Brain pericyte (primary cell): ENCODE measurements at places on chromosomes 12 and 14.

- DNase-seq = no peak
Observed at GRCh38 chr12:64051057-64051456, 171.0 kb downstream of the KICS2 start.

DNA sequence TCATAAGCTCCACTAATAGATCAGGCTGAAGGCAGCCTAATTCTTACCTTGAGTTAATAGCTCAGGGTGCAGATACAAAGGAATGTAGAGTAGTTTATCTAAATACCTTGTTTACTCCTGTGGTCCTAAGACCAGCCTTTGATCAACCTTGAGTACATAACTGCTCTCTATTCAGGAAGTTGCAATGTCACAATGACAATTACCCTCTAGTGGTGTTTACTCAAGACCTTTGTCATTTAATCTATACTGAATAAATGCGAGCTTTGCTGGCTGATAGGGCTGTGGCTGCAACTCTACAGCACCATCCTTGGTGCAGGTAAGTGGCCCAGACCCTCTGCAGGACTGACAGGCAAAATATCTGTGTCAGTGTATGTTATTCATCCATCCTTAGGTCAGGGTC is 282.7 kb downstream of the ATXN7L3B start:
- no peak for DNase-seq

DNA sequence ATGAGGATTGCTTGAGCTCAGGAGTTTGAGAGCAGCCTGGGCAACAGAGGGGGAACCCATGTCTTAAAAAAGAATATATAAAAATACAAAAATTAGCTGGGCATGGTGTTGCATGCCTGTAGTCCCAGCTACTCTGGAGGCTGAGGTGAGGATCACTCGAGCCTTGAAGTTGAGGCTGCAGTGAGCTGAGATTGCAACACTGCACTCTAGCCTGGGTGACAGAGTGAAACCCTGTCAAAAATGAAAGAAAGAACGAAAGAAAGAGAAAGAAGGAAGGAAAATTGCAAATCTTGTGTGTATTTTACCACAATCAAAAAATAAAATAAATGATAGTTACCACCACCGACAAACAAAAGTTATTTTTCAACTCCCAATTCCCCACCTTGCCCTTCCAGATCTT is 45.3 kb downstream of the SPRING1 start:
- no peak for DNase-seq

- DNase-seq = no peak
Observed at GRCh38 chr14:68941820-68942219, 37.3 kb downstream of the ACTN1 start.

DNA sequence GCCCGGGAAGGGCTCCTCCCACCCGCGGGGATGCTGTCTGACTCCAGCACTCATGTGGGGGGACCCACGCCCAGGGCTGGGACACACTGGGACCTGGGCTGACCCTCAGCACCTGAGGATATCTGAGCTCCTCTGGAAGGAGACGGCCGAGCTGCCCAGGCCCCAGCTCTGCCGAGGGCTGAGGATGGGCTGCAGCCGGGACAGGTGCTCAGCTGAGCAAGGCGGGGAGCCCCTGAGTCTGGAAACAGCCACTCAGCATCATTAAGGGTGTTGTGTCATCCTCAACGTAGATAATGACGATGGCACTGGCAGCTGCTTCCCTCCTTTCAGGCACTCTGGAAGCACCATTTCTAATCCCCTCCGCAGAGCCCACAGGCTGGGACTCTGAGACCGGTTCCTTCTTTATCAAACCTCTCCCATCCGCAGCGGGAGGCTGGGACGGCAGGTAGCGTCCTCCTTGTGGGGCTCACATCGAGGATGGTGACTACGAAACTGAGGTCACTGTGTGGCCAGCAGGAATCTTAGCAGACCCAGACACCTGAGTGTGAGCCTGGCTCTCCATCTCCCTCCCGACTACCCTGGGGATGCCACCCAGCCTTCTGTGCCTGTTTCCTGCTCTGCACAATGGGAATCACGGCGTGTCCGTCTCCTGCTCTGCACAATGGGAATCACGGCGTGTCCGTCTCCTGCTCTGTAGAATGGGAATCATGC is 26.7 kb upstream of the SFSWAP start:
- no peak for DNase-seq

- no peak for DNase-seq
Observed at GRCh38 chr14:75811872-75812499, 150.9 kb downstream of the TTLL5 start.

DNA sequence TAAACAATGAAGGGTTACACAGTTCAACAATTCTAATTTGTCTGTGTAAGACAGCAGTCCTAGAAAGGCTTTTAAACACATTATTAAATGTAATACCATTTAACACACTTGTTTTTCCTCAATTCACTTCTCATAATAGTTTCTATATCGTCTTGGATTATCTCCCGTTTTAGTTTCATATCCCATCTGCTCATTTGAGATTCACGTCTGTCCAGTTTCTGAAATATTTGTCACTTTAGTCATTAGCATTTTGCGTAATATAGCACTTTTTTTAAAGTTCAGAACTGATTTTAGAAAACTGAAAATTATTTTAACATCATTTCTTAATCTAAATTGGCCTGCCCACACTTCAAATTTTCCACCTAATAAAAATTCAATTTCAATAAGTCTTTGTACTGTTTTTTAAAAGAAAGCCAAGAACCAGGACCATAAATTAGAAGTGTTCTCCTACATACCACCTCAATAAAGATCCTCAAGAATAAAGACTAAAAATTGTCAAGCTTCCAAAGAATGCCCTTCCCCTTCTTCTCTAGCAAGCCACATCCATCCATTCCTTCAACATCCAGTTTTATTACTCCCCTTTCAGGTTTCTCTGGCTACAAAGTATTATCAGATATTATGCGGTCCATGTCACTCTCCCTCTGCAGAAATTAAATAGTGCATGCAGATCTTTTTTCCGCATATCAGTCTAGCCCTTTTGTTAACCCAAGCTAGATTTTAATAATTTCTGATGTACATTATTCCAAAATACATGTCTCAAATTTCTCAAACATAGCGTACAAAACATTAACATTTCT is 11.9 kb downstream of the MED13L start:
- no peak for DNase-seq

DNA sequence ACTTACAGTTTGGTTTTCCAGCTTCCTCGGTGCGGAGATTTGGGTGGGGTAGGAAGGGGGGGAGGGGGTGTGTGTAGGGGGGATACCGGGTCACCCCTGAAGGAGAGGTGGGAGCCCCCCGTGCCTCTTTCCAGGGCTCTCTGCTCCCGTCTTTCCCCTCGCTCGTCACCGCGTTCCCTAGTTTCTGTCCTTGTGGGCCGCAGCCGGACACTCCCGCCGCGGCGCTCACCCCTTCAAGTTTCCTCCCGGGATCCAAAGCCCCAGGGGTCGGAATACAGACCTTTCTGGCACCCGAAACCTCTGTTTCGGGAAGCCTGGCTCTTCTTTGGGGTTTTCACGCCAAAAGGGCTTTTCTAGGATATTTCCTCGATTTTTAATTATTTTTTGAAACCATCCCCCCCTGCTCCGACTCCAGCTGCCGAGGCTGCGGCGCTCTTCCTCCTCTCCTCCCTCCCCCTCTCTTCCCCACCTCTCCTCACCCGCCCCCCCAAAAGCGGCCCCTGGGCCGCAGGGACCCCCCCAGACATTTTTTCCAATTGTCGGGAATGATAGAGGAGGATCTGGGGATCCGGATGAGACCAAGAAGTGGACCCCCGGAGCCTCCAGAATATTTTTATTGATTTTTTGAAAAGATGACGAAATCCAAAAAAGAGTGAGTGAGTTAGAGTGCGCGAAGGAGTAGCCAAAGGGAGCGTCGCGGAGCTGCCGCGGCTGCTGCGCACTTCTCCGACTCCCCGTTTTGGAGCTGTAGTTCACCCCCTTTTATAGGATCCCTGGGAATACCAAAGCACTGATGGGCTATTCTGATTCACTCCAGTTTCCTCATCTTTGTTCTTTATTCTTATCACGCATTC is 1.7 kb downstream of the CCND2 start:
- no peak for DNase-seq

- DNase-seq = no peak
Observed at GRCh38 chr14:34222867-34223266, 239.2 kb downstream of the SPTSSA start.

- DNase-seq = no peak
Observed at GRCh38 chr12:2739069-2739468, 55.7 kb upstream of the FKBP4 start.

DNA sequence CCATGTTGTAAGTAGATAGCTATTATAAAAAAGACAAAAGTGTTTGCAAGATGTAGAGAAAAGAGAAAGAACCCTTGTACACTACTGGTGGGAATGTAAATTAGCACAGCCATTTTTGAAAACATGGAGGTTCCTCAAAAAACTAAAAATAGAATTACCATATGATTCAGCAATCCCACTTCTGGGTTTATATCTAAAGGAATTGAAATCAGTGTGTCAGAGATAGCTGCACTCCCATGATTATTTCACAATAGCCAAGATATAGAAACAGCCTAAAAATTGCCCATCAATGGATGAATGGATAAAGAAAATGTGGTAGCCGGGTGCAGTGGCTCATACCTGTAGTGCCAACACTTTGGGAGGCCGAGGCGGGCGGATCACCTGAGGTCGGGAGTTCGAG is 9.2 kb downstream of the PSMC6 start:
- no peak for DNase-seq

DNA sequence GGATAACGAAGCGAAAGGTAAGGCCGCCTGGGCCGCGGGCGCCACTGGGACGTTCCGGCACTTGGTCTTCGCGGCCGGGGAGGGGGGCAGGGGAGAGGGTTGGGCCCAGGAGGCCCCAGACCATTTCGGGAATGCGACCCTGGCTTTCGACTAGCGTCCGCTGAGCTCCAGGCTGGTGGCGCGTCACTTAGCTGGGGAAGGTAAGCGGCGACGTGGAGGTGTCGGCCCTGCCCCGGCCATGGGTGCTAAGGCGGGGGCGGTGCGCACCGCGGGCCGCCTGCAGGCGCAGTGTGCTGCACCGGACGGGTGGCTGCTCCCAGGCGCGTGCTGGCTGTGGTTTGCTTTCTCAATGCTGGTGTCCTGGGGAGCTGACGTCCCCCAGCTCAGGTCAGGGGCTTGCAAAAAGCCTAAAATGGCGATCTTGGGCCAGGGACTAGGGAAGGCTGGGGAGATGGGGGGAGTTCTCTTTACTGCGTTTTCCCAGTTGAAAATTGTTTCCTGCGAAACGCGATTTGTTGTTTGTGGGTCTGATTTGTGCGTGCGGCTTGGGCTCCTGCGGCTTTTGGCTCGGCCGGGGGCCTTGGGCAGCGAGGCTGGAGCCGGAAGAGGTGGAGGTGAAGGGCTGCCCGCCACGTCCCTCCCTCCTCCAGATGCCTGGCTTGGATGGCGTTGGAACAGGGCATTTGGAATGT is 1.2 kb downstream of the HOXC10 start:
- DNase-seq = no peak

- no peak for DNase-seq
Observed at GRCh38 chr12:64044191-64044590, 177.9 kb downstream of the KICS2 start.

DNA sequence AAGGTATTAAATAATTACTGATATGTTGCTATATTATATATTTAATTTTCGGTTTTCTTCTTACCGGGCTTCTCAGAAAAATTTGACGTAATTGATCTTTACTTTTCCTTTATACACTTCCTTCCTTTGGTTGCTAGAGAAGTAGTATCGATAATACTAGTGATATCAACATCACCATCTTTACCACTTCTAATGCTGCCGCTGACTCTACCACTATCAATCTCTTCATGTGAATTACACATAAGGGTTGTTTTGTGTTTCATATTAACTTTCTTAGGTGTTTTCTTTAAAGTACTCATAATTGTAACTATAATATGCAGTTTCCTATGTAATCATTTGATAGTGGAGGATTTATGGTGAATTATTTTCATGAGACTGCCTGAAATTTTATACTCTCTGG is 30.9 kb upstream of the KLRF1 start:
- no peak for DNase-seq
